NK-92 treated with Interleukin-12 subunit alpha and Interleukin-12 subunit beta, amount 100 ng/mL, for 24 hours (cell line): ENCODE measurements at places on chromosomes 13 and 19.

DNA sequence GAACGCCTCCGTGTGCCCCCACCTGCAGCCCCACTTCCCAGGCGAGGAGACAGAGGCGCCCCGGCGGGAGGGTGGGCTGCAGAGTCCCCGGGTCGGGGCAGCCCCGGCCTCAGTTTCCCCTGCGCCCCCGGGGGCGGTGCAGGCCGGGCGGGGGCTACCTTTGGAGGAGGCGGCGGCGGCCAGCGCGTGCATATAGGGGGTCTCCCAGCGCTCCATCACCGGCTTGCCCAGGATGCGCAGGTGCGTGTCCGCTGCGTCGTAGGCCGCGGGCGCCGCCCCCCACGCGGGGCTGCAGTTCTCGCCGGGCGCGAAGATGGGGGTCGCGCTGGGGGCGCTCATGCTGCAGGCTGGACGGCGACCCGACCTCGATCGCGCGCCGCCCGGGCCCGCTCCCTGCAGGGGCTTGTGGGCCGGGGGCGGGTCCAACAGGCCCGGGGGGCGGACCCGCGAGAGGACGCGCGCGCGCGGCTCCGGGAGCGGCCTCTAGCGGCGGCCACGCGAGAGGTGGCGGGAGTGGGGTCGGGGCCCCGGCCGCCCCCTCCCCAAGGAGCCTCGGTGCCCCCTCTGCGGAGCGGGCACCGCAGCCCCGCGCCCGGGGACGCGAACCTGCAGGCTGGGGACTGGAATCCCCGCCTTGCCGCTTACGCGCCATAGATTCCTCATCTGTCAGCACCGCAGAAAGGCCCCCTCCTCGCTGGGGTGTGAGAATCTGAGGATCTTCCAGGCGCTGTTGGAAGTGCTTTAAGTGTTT is at the start of gene GAMT:
GAMT (minus strand) TSS at position 405 of the 751 bp plus-strand sequence; CDS start at position 339, 66 bp downstream.
- peak; percentile 37 for DNase-seq

DNA sequence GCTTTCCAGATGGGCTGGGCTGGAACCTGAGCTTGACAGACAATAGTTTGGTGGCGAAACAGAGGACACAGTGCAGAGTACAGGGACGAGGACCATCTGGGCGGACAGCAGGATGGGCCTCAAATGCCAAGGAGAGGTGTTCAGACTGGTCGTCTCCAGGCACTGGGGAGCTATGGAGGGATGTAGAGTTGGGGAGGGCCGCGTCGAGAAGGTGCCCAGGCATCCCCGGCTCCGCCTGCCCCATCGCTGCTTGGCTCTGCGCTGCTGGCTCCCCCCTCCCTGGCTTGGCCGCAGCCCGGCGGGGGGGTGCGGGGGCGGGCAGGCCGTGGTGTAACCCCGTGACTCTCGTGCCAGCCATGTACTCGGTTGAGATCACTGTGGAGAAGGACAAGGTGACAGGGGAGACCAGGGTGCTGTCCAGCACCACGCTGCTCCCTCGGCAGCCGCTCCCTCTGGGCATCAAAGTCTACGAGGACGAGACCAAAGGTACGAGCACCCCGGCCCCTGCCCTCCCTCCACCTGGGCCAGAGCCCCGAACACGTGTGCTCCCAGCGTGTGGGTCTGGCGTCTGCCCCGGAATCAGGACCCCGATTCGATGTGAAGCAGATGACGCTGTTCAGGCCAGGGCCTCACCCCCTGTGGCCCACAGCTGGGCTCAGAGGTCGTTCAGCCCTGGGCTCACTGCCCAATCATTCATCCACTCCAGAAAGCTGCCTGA is 10.8 kb upstream of the MISP start:
- DNase-seq: no peak

- no peak for DNase-seq
These were observed 69.1 kb downstream of the RYR1 start for GRCh38 chr19:38502410-38503076.

- no peak for DNase-seq
These were observed 15.6 kb upstream of the ZNF730 start for GRCh38 chr19:23101241-23101640.

- no peak for DNase-seq
These were observed 10.0 kb downstream of the CUL4A start for GRCh38 chr13:113219256-113219940.

DNA sequence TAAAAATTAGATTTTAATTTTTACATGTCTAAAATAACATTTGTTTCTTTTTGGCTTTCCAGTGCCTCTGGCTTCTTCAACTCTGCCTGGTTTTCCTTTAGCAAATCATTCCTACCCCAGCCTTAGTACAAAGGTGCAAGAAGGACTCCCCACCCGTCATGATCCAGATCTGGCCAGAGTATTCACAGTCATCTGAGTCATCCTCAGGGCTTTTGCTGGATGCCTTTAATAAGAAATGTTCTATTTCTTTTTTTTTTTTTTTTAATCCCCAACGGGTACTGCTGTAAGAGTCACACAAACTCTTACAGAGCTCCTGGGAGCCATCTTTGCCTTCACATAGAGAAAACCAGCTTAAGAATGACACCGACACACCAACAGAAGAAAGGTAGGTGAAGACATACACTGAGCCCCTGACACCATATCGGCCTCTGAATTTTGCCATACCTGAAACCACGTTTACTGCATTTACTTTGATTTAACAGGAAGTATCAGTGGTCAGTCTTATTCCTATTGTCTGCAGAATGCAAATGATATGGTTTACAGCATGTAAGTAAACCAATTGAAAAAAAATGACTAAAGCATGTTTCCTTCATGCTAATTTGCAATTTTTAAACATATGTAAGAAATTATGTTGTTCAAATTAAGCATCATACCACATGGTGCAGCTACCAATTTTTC is 184.4 kb downstream of the NALCN start:
- DNase-seq: no peak

DNA sequence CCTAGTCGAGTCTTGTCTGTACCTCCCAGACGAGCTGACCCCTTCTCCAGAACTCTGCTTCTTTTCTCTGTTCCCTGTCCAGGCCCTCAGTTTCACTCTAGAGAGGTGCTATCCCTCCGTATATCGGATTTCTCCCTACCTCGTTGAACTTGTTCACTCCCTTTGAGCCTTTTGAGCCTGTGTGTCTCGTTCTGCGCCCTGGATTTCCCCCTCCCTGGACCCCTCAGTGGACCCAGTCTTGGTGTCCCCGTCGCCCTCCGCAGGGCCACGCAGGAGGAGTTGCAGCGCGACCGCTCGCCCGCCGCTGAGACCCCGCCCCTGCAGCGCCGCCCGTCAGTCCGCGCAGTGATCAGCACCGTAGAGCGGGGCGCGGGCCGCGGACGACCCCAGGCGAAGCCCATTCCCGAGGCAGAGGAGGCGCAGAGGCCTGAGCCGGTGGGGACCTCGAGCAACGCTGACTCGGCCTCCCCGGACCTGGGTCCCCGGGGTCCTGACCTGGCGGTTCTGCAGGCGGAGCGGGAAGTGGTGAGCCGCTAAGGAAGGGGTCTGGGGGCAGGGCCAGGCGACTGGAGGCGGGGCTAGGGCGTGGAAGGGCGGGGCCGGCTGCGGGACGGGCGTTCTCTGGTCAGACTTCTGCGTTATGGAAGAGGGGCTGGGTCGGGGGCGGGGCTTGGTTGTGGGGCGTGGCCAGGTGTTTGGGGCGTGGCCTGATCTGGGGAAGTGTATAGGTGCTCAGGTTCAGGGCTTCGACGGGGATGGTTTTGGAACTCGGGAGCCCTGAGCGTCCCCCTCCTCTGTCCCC is 5.5 kb downstream of the EPS8L1 start:
- no peak for DNase-seq

DNA sequence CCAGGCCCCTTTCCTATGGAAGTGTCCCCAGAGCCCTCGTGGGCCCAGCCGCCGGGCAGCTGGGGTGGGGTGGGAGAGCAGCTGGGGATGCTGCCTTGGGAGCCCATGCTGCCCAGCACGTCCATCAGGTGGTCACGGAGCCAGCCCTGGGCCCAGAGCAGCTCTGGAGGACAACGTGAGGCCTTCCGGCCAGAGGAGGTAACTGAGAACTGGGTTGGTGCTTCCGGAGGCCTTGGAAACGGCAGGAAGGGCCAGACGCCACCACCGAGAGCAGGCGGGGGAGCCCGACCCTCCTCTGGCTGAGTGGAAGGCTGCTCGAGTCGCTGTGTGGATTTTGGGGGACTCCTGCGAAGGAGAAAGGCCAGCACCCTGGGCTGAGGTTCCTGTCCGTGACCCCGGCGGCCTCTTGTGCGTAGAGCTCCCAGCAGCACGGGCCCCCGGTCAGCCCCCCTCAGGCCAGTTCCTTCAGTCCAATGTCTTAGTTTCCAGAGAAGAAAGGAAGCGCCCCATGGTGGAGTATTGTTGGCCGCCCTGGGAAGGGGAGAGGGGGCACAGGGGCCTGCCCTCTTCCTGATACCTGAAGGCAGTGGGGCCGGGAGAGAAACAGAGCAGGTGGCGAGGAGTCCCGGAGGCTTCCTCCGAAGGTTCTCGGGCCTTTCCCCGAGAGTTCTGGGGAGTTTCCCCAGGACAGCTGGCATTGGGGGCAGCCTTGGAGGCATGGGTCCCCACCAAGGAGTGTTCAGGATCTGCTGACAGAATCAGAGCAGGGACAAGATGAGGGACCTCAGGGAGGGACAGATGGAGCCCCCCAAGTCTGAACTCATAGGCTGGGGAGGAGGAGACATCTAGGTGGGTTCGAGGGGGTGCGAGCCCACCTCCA is 68.8 kb downstream of the MLLT1 start:
- no peak for DNase-seq

- no peak for DNase-seq
These were observed 47.3 kb downstream of the MPHOSPH8 start for GRCh38 chr13:19680751-19681150.

DNA sequence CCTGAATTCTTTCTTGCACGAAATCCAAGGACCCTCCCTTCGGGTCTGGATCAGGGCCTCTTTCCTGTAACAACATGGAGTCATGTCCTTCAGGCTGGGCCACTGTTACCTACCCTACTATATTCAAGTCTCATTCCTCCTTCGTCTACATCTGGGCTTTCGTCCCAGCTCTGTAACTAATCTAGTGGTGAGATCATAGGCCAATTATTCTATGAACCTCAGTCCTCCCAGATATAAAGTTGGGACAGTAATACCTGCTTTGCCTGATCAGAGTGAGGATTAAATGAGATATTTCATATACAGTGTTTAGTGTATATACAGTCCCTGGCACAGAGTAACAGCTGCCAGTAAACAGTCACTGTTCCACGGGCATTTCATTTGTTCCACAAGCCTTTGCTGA is 48.3 kb upstream of the ATP12A start:
- DNase-seq: no peak

DNA sequence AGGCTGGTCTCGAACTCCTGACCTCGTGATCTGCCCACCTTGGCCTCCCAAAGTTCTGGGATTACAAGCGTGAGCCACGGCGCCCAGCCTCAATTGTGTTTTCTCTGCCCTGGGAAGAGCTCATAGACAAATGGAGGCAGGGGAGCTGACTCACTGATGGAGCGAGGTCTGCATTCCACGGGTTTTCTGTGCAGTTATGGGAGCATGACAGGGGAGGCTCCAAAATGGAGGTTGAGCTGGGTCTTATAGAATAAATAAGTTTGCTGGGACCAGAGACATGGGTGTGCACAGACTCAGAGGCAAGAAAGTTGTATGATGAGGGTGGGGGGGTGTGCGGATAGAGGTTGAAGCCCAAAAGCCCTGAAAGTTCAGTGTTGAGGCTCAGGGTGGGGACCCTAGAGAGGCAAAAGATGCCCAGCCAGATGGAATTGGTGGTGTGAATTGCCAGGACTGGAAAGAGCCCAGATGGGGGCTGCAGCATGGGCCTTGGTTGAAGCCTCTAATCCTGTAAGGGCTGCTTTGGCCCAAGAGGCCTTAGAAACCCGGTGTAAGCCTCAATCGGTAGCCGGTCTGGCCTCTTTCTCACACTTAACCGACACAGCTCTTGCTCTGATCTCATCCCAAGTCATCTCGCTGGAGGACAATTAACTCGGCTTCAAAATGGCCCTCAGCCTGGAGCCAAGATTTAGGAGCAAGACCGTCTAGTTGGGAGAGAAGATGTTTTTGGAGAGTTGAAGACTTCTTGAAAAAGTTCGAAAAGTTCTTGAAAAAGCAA is 1.9 kb downstream of the TPM4 start:
- DNase-seq: no peak

- no peak for DNase-seq
These were observed 2.2 kb upstream of the FCGBP start for GRCh38 chr19:39936622-39937021.

DNA sequence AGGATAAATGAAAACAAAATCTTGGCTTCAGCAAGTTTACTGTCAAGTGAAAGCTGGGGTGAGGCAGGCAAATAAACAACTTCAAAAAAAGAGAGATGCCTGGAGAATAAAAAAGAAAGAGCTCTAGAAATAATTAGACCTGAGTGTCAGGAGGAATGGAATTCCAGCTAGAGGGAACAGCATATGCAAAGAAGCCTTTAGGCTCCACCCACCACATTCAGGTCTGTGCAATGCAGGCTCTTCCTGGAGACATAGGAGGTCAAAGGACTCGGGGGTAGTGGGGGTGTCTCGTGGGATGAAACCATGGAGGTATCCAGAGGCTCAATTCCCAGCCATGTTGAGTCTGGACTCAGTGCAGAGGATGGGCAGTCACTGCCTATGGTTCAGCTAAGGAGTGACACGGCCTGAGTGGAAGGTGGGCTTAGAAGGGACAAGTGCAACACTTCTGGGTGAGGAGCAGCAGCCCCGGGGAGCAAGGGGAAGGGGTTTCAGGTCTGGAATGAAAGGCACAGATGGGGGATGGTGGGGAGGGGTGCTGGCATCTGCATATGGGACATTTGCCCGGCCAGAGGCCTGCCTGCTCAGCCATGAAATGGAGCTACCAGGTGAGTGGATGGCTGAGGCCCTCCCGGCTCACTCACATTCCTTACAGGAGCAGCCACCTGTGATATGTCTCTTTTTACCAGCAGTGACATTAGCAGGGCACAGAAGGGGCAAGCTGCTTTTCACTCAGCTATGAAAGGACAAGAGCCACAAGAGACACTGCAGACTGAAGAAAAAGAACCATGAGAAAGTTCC is 12.3 kb downstream of the LATS2 start:
- no peak for DNase-seq

DNA sequence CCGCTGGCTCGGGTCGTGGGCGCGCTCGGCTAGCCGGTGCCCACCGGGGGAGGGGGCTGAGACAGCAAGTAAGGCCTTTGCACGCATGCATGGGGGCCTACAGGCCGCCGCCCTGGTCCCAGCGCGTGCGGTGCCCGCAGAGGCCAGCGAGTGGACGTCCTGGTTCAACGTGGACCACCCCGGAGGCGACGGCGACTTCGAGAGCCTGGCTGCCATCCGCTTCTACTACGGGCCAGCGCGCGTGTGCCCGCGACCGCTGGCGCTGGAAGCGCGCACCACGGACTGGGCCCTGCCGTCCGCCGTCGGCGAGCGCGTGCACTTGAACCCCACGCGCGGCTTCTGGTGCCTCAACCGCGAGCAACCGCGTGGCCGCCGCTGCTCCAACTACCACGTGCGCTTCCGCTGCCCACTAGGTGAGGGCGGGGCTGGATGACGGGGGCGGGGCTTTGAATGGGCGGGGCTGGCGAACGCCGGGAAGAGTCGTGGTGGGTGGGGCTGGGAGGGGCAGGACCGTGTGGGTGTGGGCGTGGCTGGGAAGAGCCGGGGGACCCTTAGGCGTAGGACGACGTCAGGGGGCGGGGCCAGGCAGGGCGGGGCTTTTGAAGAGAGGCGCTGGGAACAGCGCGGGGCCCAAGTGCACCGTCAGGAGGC is 2.1 kb downstream of the CILP2 start:
- DNase-seq: no peak
